ENCODE measurements at places on chromosomes 6 and 20. TPM values are rescaled to one million over a fixed set of nuclear protein-coding genes. Genes with fewer than 3 reads are reported as not detected.

DNA sequence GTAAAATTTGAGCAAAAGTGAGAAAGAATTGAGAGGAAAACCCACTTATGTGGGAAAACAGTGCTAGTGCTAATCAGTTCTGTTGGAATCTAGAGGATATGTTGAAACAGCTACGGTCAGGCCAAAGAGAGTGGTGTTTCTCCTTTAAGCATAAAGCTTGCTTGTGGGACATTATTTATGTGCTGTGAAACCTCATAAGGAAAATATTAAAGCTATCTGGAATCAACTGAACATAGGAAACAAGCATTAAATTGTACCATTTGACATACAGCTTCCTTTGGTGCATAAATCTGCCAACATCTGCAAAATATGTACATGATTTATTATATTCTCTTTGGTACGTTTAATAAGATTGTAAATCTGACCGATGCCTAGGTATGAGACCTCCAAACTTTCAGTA, 182.5 kb upstream of the PDE10A start:
- H3K27ac ChIP-seq = no peak overlapping the region
- no peaks in the 10 kb centered on the region for H3K4me1 ChIP-seq
- DNase-seq = no peak

DNA sequence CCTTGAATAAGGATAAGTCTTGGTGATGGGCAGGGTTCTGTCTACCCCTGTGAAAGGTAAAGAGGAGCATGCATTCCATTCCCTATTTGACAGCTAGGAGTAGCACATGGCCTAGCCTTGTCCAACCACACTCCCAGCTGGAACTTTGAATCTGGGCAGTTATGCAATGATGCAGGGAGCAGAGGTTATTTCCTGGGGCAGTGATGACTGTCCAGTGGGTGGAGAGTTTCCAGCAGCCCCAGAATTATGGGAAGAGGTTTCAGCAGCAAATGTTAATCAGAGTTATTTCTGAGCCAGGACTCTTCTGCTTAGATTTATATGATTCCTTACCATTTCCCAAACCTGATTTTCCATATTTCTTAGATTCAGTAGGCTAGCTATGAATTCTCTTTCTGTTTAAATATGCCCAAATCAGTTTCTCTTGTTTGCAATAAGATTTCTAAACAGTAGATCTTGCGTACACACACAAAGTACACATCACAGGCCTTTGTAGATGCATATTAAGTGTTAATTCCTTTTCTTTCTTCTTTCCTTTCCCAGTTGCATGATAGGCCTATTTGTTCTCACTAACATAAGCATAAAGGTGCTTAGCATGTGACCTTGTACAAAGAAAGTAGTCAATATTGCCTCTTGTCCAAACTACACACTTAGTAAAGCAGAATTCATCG, 17.3 kb upstream of the TXLNB start:
- no peaks in the 10 kb centered on the region for H3K27me3 ChIP-seq
- H3K4me1 ChIP-seq = no peaks in the 10 kb centered on the region
- peak overlapping the region; percentile 27 for H3K27ac ChIP-seq
- no peak overlapping the region for H3K4me3 ChIP-seq

DNA sequence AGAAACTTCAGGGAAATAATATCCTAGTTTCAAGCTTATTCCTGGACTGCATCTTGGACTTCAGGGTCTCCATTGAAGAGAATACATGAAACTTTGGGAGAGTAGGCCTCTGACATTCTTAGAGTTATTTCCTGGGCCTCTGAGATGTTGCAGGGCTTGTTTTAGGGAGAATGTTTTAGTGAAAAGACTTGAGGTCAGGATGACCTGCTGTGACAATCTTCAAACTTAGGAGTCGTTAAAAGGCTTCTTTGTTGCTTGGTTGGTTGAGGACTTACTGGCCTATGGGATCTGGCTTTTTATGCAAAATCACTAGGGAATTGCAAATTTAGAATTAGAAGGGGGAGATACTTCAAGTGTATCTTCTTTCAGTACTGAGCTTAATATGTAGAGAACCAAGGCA, 613.2 kb upstream of the FLRT3 start:
- no peaks in the 10 kb centered on the region for H3K36me3 ChIP-seq
- no peak overlapping the region for H3K4me3 ChIP-seq
- no peaks in the 10 kb centered on the region for H3K4me1 ChIP-seq
- H3K27ac ChIP-seq = no peak overlapping the region
- no peak for DNase-seq

GRCh38 chr20:17446171-17446570, 85.0 kb downstream of the BFSP1 start:
- no peak for DNase-seq
- no peak overlapping the region for H3K4me3 ChIP-seq
- no peaks in the 10 kb centered on the region for H3K27me3 ChIP-seq
- H3K27ac ChIP-seq = no peak overlapping the region

GRCh38 chr20:2900845-2901592, 27.7 kb downstream of the PTPRA start:
- no peaks in the 10 kb centered on the region for H3K4me1 ChIP-seq
- H3K27ac ChIP-seq = no peak overlapping the region
- no peaks in the 10 kb centered on the region for H3K27me3 ChIP-seq
- no peaks in the 10 kb centered on the region for H3K36me3 ChIP-seq
- no peak overlapping the region for H3K4me3 ChIP-seq
- DNase-seq = no peak

DNA sequence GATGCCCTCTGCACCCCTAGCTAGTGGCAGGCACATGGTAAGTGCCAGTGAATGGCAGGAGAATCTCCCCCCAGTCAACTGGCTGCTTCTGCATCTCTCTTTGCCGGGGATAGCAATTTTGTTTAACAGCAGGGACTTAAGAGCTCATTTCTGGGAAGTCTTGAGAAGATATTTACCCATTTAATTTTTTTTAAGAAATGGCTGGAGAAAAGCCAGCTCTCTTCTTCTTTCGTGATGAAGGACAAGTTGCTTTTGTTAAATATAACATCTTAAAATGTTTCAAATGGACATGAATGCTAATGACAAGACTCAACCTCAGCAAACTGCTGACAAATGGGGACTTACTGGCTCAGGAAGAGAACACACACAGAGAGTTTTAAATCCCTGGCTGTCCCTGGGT, 55.0 kb upstream of the IYD start:
- no peak overlapping the region for H3K4me3 ChIP-seq
- no peak overlapping the region for H3K27ac ChIP-seq
- H3K36me3 ChIP-seq = no peaks in the 10 kb centered on the region
- no peaks in the 10 kb centered on the region for H3K27me3 ChIP-seq
- no peak for DNase-seq
- no peaks in the 10 kb centered on the region for H3K4me1 ChIP-seq

DNA sequence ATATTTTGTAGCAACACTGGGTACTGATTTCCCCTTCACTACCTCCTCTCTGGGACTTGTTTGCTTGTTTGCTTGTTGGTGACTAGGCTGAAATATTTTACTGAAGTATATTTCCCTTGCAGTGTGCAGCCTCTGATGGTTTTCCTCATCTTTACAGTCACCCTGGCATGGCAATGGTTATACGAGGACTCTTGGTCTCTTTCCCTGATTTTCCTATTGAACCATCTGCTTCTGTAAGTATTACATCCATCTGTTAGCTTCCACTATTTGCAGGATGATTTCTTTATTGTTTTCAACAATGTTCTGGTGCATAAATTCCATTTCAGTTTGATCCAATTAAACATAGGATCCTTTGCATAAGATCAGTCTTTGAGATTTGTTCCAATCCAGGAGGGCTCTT, 465.1 kb downstream of the MEI4 start:
- no peaks in the 10 kb centered on the region for H3K27me3 ChIP-seq
- no peak overlapping the region for H3K27ac ChIP-seq
- H3K4me3 ChIP-seq = no peak overlapping the region
- no peaks in the 10 kb centered on the region for H3K4me1 ChIP-seq

DNA sequence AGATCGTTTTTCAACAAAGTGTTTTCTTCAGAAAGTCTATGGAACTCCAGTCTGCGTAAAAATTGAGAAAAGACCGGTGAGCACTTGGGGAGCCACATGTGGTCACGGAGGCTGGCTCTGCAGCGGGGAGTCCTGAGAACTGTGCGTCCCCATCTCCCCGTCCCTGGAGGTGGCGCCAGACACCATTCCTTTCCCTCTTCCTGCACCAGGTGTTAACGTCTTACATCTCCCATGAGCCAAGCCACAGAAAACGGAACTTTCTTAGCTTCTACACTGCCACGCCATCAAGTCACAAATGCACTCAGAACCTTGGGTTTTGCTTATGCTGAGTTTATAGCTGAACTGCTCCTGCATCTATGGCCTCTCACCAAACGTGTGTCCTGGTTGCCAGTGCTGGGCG, 62.6 kb downstream of the GINS1 start:
- no peak overlapping the region for H3K27ac ChIP-seq
- DNase-seq = no peak
- no peak overlapping the region for H3K4me3 ChIP-seq
- no peaks in the 10 kb centered on the region for H3K4me1 ChIP-seq

DNA sequence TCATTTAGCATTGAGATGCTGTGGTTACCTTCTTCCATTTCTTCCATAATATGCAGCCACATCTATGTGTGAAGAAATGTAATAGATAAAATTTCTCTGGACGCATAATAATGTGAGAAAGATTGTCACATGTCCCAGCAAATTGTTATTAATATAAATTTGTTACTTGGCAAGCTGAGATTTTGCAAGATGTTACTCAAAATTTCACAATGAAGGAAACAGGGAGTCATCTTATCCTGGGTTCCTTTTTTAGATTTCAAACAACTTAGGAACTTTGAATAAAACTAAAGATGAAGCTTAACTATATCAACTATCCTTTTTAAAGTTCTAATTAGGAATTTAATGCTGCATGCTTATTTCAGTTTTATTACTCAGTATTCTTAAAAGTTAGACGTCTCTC, 3.6 kb downstream of the ESR1 start:
- H3K36me3 ChIP-seq = no peaks in the 10 kb centered on the region
- H3K4me1 ChIP-seq = peaks cover 17% of the 10 kb centered on the region

- H3K27me3 ChIP-seq = no peaks in the 10 kb centered on the region
- no peak for DNase-seq
- H3K4me1 ChIP-seq = no peaks in the 10 kb centered on the region
- no peaks in the 10 kb centered on the region for H3K36me3 ChIP-seq
- H3K27ac ChIP-seq = no peak overlapping the region
- no peak overlapping the region for H3K4me3 ChIP-seq
These were observed 727.3 kb upstream of the FLRT3 start for GRCh38 chr20:15064741-15065140.

GRCh38 chr6:166643891-166644590, 17.0 kb upstream of the RPS6KA2 start:
- DNase-seq = no peak
- no peaks in the 10 kb centered on the region for H3K36me3 ChIP-seq
- H3K4me3 ChIP-seq = no peak overlapping the region

GRCh38 chr6:162712694-162713093, 14.9 kb downstream of the PRKN start:
- H3K27ac ChIP-seq = no peak overlapping the region
- no peaks in the 10 kb centered on the region for H3K4me1 ChIP-seq
- H3K4me3 ChIP-seq = no peak overlapping the region
- no peak for DNase-seq
- no peaks in the 10 kb centered on the region for H3K27me3 ChIP-seq

DNA sequence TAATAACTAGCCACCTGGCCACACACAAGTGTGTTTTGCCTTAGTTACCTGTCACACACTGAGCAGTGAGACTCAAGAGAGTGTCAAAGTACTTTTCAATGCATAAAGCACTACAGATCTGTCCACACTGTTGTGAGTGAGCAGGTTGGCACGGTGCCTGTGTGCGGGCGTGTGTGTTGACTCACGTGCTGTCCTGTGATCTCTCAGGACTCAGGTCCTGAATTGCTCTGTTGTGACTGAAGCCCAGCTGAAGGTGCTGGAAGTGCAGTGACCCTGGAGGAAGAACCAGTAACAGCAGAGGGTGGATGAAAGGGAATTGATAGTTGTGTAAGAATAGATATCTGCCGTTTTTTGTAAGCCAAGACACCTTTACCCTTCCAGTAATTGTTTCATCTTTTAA, 18.3 kb downstream of the SLC16A10 start:
- H3K4me1 ChIP-seq = no peaks in the 10 kb centered on the region
- H3K27me3 ChIP-seq = no peaks in the 10 kb centered on the region
- no peaks in the 10 kb centered on the region for H3K36me3 ChIP-seq
- H3K27ac ChIP-seq = no peak overlapping the region

- H3K27me3 ChIP-seq = no peaks in the 10 kb centered on the region
- DNase-seq = no peak
- H3K4me3 ChIP-seq = peak overlapping the region; percentile 93
- no peaks in the 10 kb centered on the region for H3K36me3 ChIP-seq
These were observed 2.2 kb downstream of the IFNGR1 start for GRCh38 chr6:137216875-137217553.

DNA sequence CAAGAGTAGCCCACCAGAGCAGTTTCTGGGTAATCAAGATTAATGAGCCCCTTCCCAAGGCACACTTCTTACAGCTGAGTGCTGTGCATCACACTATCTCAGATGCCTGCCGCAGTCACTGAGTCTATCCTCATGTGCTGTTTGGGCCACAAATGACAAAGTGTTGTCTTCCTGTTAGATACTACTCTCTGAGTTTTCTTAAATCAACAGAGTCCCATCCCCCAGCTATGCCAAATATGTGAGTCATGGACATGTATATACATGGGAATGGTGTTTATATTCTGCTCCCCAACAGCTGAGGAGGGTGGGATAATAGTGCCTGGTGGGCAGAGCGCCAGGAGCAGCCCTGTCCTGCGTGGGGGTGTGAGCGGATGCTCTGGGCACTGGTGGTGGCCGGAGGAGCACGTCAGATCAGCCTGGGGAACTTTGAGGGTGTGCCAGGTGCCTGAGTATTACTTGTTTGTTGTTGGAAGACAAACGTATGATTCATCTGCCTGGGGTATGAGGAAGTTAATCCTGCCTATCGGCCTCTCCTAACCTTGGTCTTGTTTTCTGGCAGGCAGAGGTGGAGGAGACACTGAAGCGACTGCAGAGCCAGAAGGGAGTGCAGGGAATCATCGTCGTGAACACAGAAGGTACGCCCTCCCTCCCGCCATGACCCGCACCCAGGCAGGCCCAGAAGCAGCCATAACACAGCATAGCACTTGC, 9.6 kb downstream of the DYNLRB1 start:
- H3K4me3 ChIP-seq = no peak overlapping the region
- H3K4me1 ChIP-seq = peaks cover 45% of the 10 kb centered on the region
- peaks cover 38% of the 10 kb centered on the region for H3K36me3 ChIP-seq

DNA sequence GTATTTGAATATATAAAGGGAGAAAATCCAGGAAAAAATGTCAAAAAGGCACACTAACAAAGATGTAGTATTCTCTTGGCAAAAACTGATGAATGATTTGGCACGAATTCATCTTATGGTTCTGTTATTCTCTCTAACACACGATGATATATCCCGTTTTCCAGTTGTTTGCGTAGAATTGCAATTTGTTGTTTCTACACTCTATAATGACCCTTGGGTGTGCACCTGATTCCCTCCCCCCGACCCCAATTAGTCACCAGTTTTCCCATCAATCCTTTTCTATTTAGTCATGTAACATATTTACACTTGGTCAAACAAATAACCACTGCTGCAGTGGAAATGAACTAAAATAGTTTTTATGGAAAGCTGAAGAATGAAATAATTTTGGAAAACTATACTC, 1.5 kb upstream of the ARID1B start:
- H3K36me3 ChIP-seq = no peaks in the 10 kb centered on the region
- H3K27me3 ChIP-seq = no peaks in the 10 kb centered on the region
- peak overlapping the region; percentile 99 for H3K4me3 ChIP-seq
- H3K4me1 ChIP-seq = peaks cover 26% of the 10 kb centered on the region
- H3K27ac ChIP-seq = peak overlapping the region; percentile 99
- DNase-seq = no peak

Gene GPR31
- total RNA-seq = not detected

Gene KIFC1
- not detected for total RNA-seq

Gene LY6G6C
- not detected for total RNA-seq

Gene SLC13A3
- total RNA-seq = not detected

Gene ANKEF1
- 9.0 TPM for total RNA-seq

Gene ANGPT4
- 5.7 TPM for total RNA-seq

Gene WFDC5
- total RNA-seq = not detected

Gene EBF4
- 19.2 TPM for total RNA-seq

Gene RIPPLY2
- not detected for total RNA-seq
